Mammary epithelial cell (primary cell): ENCODE measurements at places on chromosomes 4 and X. TPM values are rescaled to one million over a fixed set of nuclear protein-coding genes. Genes with fewer than 3 reads are reported as not detected.

DNA sequence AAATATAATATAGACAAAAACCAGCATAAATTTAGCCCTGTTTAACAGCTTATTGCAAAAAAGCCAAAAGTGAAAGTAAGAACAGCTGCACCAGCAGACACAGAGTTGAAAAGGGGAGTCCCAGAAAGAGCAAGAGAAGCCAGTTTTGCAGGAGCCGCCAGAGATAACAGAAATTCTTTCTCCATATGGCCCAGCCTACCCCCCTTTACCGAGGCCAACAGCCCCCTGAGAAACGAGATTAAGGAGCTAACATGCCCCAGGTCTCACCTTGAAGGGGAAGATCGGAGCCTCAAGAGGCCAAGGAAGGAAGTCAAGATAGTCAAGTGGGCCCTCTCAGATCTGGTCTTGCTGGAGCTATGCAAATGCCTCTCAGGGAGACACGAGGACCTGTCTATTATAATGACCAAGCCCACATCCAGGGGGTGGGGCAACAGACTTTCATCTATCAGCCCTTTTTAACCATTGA, 4.8 kb downstream of the ACOX3 start:
- peak; percentile 32 for DNase-seq

DNA sequence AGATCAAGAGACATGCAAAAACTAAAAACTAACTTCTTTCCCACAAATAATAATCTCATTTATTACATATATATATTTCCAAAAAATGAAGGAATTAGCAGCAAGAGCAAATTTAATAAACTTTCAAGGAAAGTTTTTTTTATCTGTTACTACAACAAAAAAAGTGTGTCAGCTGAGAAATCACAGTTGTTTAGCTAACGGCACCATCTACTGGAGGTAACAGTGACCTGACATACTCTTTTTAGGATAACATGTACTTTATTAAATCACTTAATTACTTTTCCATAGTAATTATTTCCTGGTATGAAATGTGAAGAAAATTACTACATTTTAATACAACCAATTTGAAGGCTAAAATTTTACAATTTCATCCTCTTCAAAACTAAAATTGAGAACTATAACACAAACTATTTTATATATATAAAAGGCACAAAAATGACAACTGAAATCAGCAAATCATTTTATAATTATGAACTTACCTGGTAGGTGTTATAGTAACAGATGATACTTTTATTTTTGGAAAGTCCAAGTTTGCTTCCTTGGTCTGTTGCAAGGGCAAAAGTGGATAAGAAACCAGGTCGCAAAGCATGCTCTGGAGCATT, 9.1 kb downstream of the LAMTOR3 start:
- DNase-seq, result peak; percentile 34

The ARL9 gene
- 0.17 TPM for total RNA-seq

The AMOT gene
- total RNA-seq, result 0.09 TPM in 1 of 2 replicates, not detected in the other
